Fibroblast of skin of left biceps (primary cell): ENCODE measurements at places on chromosomes 1 and 21.
A peak's percentile ranks its signal among the peaks of the same experiment; 100 is the strongest.

GRCh38 chr1:214666674-214667073, 63.7 kb downstream of the CENPF start:
- no peak for DNase-seq

GRCh38 chr1:116485976-116486375, 84.8 kb downstream of the CD58 start:
- no peak for DNase-seq

GRCh38 chr1:86596741-86597290, 49.9 kb downstream of the CLCA4 start:
- DNase-seq = no peak

DNA sequence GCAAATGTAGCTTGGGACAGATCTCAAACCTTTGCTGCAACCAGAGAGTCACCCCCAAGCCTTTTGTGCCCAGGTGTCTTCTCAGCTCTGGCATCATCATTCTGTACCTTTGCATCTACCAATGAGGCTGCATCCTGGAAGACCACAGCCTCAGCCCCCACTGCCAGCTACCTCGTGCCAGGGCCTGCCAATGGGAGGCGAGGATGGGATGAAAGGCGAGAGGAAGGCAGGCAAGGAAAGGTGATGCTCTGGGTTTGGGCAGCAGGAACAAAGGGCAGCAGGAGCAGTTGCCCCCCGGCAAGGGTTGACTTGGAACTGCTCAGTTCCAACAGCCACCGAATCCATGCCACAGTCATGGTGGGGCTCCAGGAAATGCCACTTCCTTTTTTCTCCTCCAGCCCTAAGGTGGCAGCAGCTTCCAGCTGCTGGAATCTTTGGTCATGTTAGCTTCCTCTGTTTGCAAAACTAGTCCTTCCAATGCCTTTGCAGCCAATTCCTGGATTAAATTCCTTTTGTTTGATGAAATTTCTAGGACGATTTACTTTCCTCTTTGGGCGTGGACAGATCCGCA, 651.6 kb downstream of the NPHP4 start:
- DNase-seq = no peak

GRCh38 chr1:229753764-229754551, 127.9 kb downstream of the URB2 start:
- DNase-seq = no peak

DNA sequence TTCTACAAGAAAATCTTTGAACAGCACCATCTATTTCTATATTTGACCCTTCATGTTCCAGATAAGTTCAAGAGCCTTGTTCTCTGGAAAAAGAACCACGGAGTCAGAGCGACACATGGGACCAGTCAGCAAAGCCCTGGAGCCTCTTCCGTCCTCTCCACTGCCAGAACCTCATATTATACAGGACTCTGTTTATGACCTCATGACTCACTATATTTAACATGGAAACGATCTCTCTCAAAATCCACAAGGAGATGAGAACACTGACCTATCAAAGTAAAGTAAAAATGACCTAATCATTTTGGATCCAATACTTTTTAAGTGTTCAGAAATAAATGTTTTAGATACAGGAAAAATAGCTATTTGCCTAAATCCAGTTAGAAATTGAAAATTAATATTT, 124.6 kb upstream of the KRTAP19-8 start:
- DNase-seq = no peak

GRCh38 chr1:23004112-23004511, 11.5 kb downstream of the TEX46 start:
- DNase-seq = no peak

GRCh38 chr1:2448098-2448445, 28.0 kb upstream of the PLCH2 start:
- DNase-seq = no peak

DNA sequence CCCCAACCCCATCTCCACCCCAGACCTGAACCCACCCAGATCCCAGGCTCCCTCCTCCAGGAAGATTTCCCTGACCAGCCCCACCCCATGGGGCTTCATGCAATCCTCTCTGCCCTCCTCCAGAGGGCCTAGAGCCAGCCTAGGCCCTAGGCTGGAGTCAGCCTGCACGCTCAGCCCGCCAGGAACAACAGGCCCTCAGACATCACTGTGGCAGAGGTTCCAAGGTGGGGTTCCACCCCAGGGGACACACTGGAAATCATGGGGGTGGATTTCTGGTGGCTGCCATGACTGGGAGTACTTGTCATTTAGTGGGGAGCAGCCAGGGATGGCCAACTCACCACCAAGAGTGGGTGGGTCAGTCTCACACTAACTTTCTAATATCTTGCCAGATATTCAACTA, 122.0 kb downstream of the GLIS1 start:
- no peak for DNase-seq

- DNase-seq = peak; percentile 56
These were observed 10.7 kb downstream of the FMOD start for GRCh38 chr1:203340112-203340790.

DNA sequence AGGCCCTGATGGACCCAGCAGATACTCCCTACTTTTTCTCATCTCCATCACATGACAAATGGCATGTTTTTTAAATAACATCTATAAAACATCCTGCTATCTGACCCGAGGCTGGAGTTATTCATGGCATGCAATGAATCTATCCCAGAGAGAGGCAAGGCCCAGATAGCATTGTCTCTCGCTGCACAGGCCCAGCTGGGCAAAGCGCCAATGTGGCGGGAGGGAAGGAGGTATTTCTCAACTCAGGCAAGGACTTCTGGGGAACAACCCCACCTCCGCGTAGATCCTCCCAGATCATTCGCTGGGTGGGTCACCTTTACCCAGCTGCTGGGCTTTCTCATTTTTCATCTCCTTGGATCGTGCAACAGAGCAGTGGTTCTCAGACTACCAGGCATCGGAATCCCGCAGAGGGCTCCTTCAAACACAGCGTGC, 59.8 kb downstream of the ERG start:
- DNase-seq = peak; percentile 74

- no peak for DNase-seq
These were observed 149.2 kb upstream of the PLXNA2 start for GRCh38 chr1:208393416-208393815.

DNA sequence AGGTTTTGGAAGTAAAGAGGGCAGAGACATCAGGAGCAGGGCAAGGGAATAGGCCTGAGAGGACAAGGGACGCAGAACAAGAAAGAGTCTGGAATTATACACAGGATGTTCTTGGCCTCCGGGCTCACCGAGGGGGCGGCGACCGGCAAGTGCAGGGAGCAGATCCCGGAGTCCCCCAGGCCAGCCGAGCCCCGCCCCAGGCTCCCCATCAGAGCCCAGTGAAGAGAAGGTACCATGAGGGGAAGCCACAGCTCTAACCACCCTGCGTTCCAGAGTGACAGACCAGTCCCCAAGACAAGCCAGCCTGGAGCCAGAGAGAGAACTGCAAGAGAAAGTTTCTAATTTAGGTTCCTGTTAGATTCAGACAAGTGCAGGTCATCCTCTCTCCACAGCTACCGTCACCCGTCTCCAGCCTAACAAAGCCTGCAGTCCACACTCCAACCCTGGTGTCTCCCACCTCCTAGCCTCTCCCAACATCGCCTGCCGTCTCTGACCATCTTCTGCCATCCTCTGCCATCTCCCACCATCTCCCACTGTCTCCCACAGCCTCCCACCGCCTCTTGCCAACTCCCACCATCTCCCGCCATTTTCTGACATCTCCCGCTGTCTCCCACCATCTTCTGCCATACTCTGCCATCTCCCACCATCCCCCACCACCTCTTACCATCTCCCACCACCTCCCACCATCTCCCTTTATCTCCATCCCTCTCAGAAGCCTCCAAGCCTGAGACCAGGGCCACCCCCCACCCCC, 42.5 kb downstream of the CAPN2 start:
- DNase-seq = no peak

GRCh38 chr1:200971955-200972711, 51.4 kb downstream of the KIF21B start:
- peak; percentile 26 for DNase-seq

GRCh38 chr1:109112056-109112651, 1.8 kb upstream of the ELAPOR1 start:
- no peak for DNase-seq

DNA sequence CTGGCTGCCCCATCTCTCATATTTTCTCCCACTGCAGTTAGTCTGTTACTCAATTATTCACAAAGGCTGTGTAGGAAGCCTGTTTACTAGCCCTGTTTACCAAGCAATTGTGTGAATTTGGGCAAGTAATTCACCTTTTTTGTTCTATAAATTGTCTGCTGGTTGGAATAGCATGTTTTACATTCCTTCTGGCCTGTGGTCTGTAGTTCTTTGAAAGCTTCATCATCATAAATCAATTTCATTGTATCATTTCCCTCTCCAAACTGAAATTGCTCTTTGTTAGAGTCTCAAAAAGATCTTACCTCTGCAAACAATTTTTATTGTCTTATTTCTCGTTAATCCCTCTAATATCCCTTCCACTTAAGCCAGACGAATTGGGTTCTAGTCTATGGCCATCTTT, 1059.5 kb upstream of the ADGRL4 start:
- DNase-seq = peak; percentile 9

- DNase-seq = no peak
These were observed 42.9 kb downstream of the NFIA start for GRCh38 chr1:61125263-61125662.

GRCh38 chr1:36093929-36094328, 5.2 kb downstream of the ADPRS start:
- DNase-seq = no peak

- DNase-seq = no peak
These were observed 108.1 kb downstream of the ATG4C start for GRCh38 chr1:62891956-62892562.

DNA sequence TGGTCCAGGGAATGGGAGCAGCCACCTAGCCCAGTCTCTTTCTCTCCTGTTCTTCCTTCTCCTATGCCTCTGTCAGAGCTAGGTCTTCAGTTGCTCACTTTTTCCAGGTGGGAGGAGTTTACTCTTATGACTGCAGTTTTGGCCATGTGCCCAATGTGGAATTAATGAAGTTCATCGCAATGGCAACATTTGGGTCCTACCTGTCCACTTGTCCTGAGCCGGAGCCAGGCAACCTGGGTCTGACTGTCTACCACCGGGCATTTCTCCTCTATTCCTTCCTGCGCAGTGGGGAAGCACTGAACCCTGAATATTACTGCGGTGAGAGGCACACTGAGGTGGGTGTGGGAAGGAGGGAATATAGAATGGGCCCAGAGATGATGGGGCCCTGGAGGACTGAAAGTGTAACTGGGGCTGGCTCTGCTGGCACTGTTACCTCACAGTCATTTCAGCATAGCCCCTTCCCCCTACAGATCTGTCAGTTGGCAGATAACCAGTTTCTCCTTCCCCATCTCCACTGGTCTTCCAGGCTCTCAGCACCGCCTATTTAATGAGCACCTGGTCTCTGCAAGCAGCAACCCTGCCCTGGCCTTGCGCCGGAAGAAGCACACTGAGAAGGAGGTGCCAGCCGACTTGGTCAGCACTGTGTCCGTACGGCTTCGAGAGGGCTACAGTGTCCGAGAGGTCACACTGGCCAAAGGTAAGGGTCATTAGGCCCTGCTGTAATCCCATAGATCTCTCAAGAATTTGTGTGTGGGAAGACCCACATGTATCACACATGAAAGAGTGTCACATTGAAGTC, 30.1 kb downstream of the SZT2 start:
- DNase-seq = no peak

- no peak for DNase-seq
These were observed 9.3 kb downstream of the MTFR1L start for GRCh38 chr1:25829046-25829445.

- DNase-seq = no peak
These were observed 37.6 kb downstream of the MCOLN2 start for GRCh38 chr1:84959294-84959693.

DNA sequence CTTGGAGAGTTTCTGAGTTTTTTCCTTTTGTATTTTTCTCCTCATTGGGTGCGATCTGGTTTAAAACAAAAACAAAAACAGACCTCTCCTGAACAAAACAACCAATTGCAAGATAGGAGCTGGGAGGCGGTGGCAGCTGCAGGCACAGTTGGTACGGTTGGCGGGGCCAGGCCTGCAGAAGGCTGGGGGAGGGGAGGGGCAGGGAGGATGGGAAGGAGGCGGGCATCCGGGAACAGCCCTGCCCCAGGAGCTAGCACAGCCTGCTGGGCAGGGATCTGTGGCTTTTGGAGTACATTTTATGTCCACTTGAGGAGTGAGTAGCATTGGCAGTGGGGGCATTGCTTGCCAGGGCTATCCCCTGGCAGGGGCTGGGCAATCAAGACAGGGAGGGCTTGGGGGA, 5.2 kb downstream of the CAPN9 start:
- DNase-seq = no peak

DNA sequence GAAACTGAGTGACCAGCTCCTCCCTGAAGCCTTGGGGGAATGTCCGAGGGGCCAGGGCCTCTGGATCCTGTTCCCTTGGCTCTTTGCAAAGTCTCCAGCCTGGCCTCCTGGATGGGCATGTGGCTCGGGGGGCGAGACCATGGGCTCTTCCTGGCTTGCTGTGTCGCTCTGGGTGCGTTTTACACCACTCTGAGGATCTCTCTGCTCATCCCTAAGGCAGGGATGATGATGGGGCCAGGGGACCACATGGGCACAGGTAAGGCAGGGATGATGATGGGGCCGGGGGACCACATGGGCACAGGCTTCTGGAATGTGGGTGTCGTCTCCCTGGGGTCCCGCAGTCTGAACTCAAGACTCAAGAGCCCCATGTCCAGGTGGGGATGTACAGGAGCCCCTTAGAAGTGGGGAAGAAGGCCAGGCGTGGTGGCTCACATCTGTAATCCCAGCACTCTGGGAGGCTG, 17.7 kb downstream of the TP73 start:
- DNase-seq = no peak

DNA sequence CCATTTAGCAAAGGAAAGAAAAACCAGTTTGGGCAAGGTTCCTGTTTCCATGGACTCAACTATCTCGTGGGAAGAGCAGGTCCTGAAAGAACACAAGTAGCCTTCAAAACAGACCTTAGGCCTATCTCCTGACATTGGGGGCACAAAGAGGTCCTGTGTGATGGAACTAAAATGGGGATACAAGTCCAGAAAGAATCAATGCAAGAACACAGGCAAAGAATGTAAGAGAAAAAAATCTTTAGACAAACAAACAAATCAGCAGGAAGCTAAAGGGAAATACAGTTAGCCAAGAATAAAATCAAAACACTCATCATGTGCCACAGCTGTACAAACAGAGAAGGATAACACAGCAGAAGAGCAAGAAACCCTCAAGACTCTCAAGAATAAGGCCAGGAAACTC, 28.2 kb downstream of the SLC30A10 start:
- DNase-seq = no peak
